Left lobe of liver (tissue), 2 donors: ENCODE measurements at places on chromosomes 6 and 20.

GRCh38 chr6:143940011-143940597 is 68.0 kb downstream of the PLAGL1 start:
- DNase-seq = no peak

DNA sequence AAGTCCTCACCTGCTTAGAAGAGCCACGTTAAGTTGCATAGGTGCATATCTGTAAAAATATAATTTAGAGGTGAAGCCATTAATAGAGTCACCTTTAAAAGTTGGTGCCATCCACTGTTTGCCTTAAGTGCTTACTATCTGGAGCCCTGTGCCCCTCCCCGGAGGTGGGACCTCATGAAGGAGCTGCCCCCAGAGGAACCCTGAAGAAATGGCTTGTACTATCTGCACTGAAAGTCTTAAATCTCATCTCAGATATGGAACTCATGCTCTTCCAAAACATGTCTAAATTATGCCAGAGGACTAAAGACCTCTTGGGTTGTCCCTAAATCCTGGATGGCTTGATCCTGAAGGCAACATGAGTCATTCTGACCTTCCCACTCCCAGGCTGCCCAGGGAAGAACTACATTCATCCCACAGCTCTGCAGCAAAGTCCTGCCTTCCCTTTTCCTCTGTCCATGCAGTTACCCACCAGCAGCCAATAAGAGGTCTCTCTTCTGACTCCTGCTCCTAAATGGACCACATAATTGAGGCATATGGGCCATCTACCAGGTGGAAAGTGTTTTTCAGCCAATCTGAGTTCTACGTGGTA is 85.3 kb downstream of the ASXL1 start:
- DNase-seq = no peak

- DNase-seq = no peak
These were observed 315.1 kb upstream of the PRND start for GRCh38 chr20:4406627-4407026.

DNA sequence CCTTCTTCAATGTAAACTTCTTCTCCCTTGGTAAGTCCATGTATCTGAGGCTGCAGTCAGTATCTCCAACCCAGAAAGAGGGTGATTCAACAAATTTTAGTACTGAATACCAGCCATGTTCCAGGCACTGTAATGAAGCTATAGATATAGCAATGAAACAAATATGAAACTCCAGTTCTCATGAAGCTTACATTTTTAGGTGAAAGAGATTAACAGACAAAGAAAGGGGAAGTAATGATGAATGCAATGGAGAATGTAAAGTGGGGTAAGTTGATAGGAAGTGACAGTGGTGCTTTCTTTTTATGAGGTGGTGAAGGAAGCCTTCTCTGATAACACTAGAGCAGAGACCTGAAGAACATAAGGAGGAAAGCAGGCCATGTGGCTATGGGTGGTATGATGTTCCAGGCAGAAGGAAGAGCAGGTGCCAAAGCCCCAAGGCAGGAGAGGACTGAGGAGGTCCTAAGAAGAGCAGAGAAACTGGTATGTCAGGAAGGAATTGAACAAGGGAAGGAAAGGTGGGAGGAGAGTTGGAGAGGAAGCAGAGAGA is 143.6 kb downstream of the TFAP2B start:
- no peak for DNase-seq

GRCh38 chr6:118306392-118307238 is 241.5 kb upstream of the PLN start:
- no peak for DNase-seq

- no peak for DNase-seq
These were observed 287.6 kb downstream of the ESR1 start for GRCh38 chr6:152094992-152095592.

- no peak for DNase-seq
These were observed 413.2 kb upstream of the GJE1 start for GRCh38 chr6:141719476-141719875.

- DNase-seq = no peak
These were observed 247.8 kb downstream of the HAO1 start for GRCh38 chr20:7692478-7692877.

GRCh38 chr6:135753196-135753595 is 98.3 kb upstream of the PDE7B start:
- DNase-seq = no peak
